ENCODE measurements at places on chromosomes 5 and 9.
A peak's percentile ranks its signal among the peaks of the same experiment; 100 is the strongest.

DNA sequence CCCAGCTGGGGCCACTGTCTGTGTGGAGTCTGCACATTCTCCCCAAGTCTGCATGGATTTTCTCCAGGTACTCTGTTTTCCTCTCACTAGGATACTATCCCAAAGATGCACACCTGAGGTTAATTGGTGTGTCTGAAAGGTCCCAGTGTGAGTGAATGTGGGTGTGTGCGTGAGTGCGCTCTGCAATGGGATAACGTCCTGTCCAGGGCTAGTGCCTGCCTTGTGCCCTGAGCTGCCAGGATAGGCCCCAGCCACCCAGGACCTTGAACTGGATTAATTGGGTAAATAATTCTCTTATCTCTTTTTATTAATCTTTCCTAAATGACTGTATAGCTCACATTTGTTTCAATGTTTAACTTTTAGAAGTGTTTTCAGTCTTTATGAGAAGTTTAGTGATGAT, 11.5 kb upstream of the PANK3 start:
- H3K36me3 ChIP-seq: no peaks in the 10 kb centered on the region
- H3K4me3 ChIP-seq: no peak overlapping the region
- H3K27ac ChIP-seq: no peak overlapping the region
- H3K27me3 ChIP-seq: no peaks in the 10 kb centered on the region

DNA sequence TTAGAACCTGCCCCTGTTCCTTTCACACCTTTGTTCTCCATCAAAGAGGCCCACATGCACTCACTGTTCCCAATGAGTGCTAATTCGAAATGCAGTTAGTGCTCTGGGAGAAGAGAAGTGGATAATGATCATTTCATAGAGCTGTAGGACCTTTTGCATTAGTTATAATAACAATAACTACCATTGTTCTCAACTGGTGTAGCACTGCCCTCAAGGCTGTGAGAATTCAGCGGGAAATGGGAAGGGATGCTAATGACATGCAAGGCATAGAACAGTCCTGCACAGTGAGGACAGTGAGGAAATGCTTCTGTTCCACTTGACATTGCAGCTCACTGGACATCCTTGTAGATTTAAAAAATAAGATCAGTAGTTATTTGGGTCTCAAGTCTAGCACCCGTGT, 187.4 kb downstream of the FBXL7 start:
- no peaks in the 10 kb centered on the region for H3K27me3 ChIP-seq
- H3K4me1 ChIP-seq: no peaks in the 10 kb centered on the region
- H3K4me3 ChIP-seq: no peak overlapping the region
- no peak overlapping the region for H3K27ac ChIP-seq
- no peaks in the 10 kb centered on the region for H3K36me3 ChIP-seq

DNA sequence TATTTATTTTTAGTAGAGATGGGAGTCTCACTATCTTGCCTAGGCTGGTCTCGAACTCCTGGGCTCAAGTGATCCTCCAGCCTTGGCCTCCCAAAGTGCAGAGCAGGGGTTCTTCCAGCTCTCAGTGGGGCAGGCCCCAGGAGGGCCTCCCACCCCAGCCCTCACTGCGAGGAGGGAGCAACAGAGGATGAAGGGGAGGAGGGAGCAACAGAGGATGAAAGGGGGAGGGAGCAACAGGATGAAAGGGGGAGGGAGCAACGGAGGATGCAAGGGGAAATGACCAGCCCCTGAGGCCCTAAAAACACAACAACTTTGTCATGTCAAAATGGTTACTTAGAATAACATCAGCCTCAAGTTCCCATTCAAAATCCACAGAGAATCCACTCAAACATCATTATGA, 10.0 kb downstream of the TRIM14 start:
- no peaks in the 10 kb centered on the region for H3K27me3 ChIP-seq
- H3K36me3 ChIP-seq: no peaks in the 10 kb centered on the region
- peaks cover 4% of the 10 kb centered on the region for H3K4me1 ChIP-seq
- H3K4me3 ChIP-seq: no peak overlapping the region

GRCh38 chr5:111278858-111279504, 54.8 kb downstream of the CAMK4 start:
- H3K27ac ChIP-seq: no peak overlapping the region
- H3K4me3 ChIP-seq: no peak overlapping the region
- no peaks in the 10 kb centered on the region for H3K27me3 ChIP-seq
- H3K4me1 ChIP-seq: no peaks in the 10 kb centered on the region

DNA sequence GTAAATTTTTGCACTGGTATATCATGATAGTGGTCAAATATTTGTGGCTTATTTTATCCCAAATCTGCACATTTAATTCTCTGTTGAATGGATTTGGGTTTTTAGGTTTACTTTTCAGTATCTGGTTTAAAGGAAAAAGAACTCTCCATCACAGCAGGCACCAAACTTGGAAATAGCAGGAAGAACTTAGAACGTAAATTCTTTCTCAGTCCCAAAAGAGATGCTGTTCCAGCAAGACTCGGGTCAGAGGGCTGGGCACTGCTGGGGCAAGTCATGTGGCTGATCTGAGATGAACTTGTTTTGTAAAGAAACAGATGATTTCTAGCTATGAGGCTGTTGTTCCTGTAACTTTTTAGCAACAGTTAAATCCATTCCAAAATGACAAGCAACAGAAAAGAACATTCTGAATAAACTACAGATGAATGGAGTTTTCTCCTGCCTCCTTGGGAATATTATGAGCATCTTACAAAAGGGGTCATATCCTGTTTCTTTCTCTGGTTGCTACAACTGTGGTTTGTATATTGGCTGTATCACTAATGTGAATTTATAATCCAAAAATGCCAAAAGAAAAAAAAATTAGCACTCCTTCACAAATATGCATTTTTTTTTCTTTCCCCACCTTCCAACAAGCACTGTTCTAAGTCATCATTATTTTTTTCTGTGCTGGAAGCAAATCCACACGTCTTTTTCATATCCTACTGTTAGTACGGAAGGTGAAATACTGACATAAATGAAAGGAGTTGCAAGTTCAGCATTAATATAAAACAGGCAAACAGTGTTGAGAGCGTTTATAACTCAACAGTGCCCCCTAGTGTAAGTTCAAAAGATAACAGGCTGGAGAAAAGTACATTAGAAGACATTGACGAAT, 31.1 kb downstream of the OR2K2 start:
- no peak overlapping the region for H3K4me3 ChIP-seq
- H3K4me1 ChIP-seq: peaks cover 10% of the 10 kb centered on the region
- H3K36me3 ChIP-seq: no peaks in the 10 kb centered on the region
- peak; percentile 81 for DNase-seq

- H3K36me3 ChIP-seq: no peaks in the 10 kb centered on the region
- no peak overlapping the region for H3K27ac ChIP-seq
- no peak for DNase-seq
- peaks cover 9% of the 10 kb centered on the region for H3K4me1 ChIP-seq
Observed at GRCh38 chr9:128033609-128034008, 33.5 kb downstream of the NAIF1 start.

GRCh38 chr9:20582150-20582549, 40.1 kb downstream of the MLLT3 start:
- no peak for DNase-seq
- H3K4me1 ChIP-seq: peaks cover 17% of the 10 kb centered on the region
- no peaks in the 10 kb centered on the region for H3K36me3 ChIP-seq
- H3K27me3 ChIP-seq: no peaks in the 10 kb centered on the region
- no peak overlapping the region for H3K27ac ChIP-seq

DNA sequence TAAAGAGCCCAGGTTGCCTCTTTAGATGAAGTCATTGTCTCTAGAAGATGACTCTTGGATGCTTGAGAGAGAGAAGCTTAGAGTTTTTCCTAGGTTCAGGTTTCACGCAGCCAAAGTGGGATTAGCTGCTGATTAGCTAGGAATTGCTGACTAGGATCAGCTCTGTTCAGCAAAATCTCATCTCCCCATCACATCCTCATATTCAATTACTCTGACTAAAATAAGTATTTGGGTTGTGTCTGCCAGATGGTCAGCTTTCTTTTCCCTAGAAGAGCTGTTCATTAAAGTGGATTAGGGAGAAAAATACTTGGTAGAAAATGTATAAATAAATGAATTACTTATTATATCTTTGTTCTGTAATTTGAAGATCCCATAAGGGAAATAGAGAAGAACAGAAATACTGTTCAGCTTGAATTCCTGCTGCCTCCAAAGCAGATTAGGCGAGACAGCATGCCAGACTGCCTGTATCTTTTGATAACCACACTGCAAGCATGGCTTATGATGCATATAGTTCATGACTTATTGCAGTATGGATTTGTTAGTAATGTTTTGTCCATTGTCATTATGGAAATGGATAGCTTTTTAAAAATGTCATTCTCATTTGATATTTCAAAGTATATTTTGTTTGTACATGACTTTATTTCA, 184.8 kb upstream of the CD180 start:
- H3K27me3 ChIP-seq: no peaks in the 10 kb centered on the region
- no peak for DNase-seq
- no peak overlapping the region for H3K4me3 ChIP-seq
- H3K4me1 ChIP-seq: peaks cover 3% of the 10 kb centered on the region
- H3K36me3 ChIP-seq: no peaks in the 10 kb centered on the region

DNA sequence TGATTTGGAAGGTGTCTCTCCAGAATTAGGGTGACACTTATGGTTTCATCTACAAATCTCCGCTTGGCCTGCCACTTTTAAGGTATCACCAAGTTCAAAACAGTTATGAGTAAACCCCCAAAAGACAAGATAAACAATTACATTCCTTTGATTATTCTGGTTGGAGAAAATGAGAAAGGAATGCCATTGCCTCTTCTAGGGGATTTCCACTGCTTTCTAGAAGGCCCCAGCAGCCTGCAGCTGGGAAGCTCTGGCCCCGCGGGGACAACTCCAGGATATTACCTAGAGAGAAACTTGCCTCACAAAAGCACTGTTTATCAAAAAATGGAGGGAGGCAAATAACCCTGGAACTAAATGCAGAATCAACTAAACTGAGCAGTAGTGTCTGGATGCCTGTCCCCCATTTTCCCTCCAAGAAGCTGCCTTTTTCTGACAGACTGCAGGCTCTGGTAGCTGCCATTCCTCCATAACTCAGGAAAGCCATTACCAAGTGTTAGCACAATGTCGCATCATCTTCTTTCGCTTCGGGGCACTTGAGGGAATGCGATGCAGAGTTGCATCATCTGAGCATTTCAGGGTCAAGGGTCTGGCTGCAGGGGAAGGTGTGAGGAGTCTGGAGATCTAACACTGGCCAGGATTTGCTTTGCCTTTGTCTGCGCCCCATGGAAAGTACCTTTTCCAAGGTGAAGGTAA, 71.5 kb upstream of the PLPP6 start:
- no peaks in the 10 kb centered on the region for H3K27me3 ChIP-seq
- H3K36me3 ChIP-seq: no peaks in the 10 kb centered on the region
- H3K4me3 ChIP-seq: no peak overlapping the region
- H3K4me1 ChIP-seq: peaks cover 8% of the 10 kb centered on the region

- DNase-seq: no peak
- H3K36me3 ChIP-seq: no peaks in the 10 kb centered on the region
- H3K4me3 ChIP-seq: no peak overlapping the region
- H3K4me1 ChIP-seq: peaks cover 8% of the 10 kb centered on the region
- H3K27me3 ChIP-seq: no peaks in the 10 kb centered on the region
- no peak overlapping the region for H3K27ac ChIP-seq
Observed at GRCh38 chr9:4111233-4112008, 188.4 kb downstream of the GLIS3 start.

- H3K27ac ChIP-seq: peak overlapping the region; percentile 10
- H3K36me3 ChIP-seq: peaks cover 86% of the 10 kb centered on the region
- peaks cover 18% of the 10 kb centered on the region for H3K4me1 ChIP-seq
- H3K4me3 ChIP-seq: no peak overlapping the region
- no peak for DNase-seq
Observed at GRCh38 chr9:127505396-127506116, 54.2 kb downstream of the LRSAM1 start.

- no peaks in the 10 kb centered on the region for H3K36me3 ChIP-seq
- peaks cover 23% of the 10 kb centered on the region for H3K4me1 ChIP-seq
- peaks cover 97% of the 10 kb centered on the region for H3K27me3 ChIP-seq
- no peak overlapping the region for H3K27ac ChIP-seq
- DNase-seq: no peak
- no peak overlapping the region for H3K4me3 ChIP-seq
Observed at GRCh38 chr9:77013206-77013931, 6.1 kb upstream of the FOXB2 start.

- no peak overlapping the region for H3K27ac ChIP-seq
- no peaks in the 10 kb centered on the region for H3K36me3 ChIP-seq
- peaks cover 3% of the 10 kb centered on the region for H3K4me1 ChIP-seq
- no peak for DNase-seq
- no peak overlapping the region for H3K4me3 ChIP-seq
Observed at GRCh38 chr9:90948156-90948555, 146.5 kb downstream of the SYK start.

- no peaks in the 10 kb centered on the region for H3K36me3 ChIP-seq
- no peak for DNase-seq
- H3K27ac ChIP-seq: no peak overlapping the region
- no peak overlapping the region for H3K4me3 ChIP-seq
Observed at GRCh38 chr5:7754997-7755596, 95.8 kb downstream of the CFAP90 start.
